ENCODE measurements at places on chromosomes 6 and 20.
A peak's percentile ranks its signal among the peaks of the same experiment; 100 is the strongest.

DNA sequence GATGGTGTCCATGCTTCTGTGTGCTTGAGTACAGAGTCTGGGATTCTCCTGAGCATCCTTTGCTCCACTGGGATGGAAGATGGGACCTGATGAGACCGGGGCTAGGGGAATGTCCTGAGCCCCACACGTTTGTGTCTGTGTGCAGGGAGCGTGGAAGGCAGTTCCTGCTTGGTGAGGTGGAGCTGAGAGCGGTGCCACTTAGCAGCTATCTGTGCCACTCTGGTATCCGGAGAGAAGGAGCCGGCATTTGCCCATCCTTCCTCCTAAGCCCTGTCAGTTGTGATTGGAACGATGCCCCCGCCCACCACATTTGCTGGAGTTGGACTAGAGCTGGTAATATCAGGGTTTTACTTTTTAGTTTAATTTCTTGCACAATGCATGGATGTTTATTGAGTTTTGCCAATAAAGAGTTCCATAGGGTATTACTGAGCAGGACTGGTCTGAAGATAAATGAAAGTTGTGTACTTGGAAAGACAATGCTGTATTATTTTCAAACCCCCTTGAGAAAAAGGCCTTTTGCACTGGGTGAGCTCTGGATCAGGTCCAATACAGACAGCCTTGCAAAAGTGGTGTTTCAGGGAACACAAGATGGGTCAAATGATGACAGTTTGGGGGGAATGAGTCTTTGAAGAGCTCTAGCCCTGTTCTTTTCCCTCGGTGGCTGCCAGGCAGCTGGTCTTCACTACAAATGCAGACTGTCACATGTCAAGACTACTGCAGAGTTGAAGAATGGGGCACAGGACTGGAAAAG, 130.8 kb downstream of the SYCP2 start:
- no peak for DNase-seq

GRCh38 chr6:85580118-85580877, 13.4 kb downstream of the SNX14 start:
- DNase-seq = peak; percentile 7

- no peak for DNase-seq
These were observed 39.3 kb downstream of the PTK7 start for GRCh38 chr6:43115365-43115764.

DNA sequence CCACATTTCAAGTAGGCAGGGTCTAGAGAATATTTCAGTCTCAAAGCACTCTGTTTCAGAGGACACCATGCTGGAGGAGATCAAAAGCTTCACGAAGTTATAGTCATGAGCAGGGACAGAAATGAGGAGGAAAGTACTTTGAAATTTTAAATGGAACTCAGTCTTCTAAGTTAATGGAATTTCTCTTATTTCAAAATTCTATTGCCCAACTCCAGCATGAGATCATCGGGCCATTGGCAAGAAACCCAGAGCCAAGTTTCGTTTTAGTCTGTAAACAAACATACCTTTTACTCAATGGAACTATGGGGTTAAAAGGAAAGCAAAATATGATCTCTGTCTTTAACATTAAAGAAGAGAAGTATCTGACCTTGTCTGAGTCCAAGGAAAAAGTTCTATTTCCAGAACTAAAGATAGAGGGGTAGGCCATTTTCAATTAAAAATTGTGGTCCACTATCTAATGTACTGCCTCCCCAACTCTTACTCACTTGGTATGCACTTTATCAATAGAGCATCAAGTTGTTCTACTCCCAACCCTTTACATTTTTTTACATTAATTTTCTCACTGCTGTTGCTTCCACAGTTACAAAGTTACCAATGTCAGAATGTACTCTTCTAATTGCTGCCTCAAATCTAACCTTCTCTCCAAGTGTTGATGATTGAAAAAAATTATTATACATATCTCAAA, 235.3 kb upstream of the NRSN1 start:
- no peak for DNase-seq

DNA sequence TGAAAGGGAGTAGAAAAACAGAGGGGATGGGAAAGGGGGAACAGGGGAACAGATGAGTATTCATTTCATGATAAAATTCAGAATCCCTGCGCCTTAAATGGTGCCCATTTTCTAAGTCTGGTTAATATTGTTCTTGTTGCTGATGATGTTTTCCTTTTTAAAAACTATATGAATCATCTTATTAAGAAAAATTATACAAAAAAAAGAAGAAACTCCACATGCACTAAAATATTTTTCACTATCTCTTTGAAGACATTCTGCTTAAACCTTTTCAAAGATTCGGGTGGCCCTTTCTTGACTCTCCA, 1.1 kb upstream of the TFAP2B start:
- no peak for DNase-seq

Measured in fibroblast of skin of back (primary cell).